Kidney capillary endothelial cell (primary cell): ENCODE measurements at places on chromosomes 7 and 10.

- no peak for DNase-seq
Observed at GRCh38 chr7:5574770-5575269, 151.2 kb upstream of the TNRC18 start.

DNA sequence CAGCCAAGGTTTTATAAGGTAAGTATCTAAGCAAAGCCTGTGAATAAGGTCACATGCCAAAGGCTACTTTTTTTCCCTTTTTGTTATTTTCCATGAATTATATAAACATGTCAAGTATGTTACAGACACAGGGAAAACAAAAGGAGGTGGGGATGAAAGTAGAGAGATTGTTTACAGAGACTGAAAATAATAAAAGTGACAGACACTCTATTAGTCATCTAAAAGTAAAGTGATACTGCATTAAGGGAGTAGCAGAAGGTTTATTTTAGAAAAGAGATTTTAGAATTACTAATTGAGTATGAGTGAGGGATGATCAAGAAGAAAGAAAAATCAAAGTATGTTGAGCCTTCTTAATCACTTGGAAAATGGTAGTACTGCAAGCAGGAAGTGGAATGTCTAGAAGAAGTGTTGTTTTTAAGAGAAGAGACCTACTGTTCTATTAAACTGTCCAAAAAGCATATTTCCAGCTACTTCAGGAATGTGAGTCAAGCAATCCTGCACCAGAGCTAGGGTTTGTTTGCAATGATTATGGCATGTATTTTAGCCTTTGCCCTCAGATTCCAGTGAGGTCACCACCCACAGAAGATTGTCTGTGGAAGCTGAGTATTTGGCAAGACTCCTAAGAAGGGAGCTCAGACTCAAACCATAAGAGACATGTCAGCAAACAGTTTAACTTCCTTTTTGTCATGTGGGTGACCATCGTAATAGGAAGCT lies 177.9 kb upstream of the PLXDC2 start:
- DNase-seq = peak; percentile 26

DNA sequence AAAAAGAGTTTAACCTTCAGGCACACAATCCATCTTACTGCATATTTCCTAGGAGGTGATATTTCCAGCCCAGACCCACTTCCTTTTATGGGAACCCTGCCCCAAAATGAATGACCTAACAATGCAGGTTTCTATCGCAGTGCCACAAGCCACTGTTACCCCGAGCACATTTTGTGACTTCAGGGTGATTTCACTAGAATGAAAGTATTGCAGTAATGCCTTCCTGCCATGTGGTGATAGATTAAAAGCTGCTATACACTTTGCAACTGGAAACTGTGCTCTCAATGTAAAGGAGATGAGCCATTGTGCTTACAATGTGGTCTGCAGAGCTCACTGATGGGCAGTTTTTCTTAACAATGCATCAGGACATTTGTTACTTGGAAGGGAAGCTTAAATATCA lies 90.5 kb upstream of the RSU1 start:
- DNase-seq = no peak

GRCh38 chr7:298375-298702 lies 8.4 kb downstream of the FOXL3 start:
- no peak for DNase-seq

GRCh38 chr10:127398971-127399365 lies 150.1 kb upstream of the NPS start:
- DNase-seq = no peak

- peak; percentile 70 for DNase-seq
Observed at GRCh38 chr7:37198906-37199485, 249.7 kb downstream of the ELMO1 start.

GRCh38 chr7:113831556-113831955 lies 87.3 kb downstream of the PPP1R3A start:
- no peak for DNase-seq

DNA sequence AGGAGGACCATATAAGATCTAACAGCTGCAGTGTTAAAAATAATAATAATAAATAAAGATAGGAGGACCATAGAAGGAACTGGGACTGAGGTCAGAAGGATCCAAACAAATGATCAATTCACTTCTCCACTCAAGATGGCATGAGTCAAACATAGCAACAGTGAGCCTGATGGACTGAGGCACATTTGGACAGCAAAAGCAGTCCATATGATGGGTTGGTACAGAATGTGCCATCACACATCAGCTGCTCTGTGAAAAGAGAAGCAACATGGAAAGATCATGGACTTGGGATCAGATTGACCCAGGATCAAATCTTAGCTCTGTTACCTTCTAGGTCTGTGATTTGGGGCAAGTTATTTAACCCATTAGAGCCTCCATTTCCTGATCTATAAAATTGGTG lies 188.9 kb upstream of the KMT2E start:
- DNase-seq = no peak

GRCh38 chr7:30510124-30511075 lies 5.8 kb upstream of the GGCT start:
- DNase-seq = peak; percentile 50

GRCh38 chr10:131946880-131947279 lies 34.8 kb downstream of the BNIP3 start:
- DNase-seq = no peak

DNA sequence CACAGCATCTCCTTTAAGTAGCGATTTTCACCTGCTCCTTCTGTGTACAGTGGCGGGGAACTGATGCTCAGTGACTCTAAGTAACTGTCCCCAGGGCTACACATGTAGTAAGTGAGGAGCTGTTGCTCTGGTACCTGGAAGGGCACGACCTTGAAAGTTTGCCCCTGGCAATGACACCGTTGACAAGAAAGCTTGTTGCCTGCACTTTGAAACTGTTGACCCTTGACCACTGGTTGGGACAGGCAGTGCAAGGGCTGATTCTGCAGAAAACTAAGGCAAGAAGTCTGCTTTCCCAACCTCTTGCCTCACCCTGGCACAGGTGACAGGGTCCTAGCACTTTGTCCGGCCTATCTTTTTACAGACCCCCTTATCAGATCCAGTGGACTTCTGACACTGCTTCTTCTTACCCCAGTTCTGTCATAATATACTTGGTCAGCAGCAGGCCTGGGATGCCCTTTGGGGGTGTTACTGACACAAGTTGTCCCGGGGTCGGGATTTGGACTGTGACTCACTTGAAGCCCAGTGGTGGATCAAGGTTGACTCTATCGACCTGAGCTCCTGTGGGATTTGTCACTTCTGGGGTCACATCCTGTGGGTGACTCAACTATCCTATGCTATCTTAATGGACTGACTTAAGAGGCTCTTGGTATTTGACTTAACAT lies 5.8 kb downstream of the ACSL5 start:
- peak; percentile 92 for DNase-seq

GRCh38 chr7:28474640-28475039 lies 62.3 kb downstream of the CREB5 start:
- no peak for DNase-seq

GRCh38 chr7:16734148-16734726 lies 19.3 kb upstream of the TSPAN13 start:
- DNase-seq = no peak

DNA sequence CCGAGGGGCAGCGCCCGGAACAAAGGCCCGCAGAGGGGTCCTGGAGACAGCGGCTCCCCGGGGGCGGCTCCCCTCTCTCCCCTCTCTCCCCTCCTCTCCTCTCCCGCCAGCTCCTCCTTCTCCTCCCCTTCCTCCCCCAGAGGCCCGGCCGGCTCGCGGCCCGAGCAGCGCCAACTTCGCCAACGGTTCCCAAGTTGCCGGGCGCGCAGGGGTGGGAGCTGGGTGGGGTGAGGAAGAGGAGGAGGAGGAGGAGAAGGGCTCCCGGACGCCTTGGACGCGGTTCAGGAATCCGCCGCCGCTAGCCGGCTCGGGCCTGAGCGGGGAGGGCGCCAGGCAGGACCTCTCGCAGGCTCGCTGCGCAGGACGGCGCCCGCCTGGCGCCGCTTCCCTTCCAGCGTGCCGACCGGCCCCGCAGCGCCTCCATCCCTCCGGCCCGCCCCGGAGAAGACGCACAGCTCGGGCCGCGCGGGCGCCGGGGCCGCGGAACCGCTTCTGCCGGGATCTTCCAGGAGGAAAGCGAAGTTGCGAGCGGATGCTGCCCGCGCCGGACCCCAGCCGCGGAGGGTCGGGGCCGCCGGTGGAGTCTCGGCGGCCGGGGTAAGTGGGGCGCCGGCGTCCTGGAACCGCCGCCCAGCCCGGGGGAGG lies at the start of gene CHST3:
CHST3 (plus strand) TSS at position 298 of the 645 bp plus-strand sequence. CDS start 41,448 bp downstream, outside the sequence.
- DNase-seq = peak; percentile 48

DNA sequence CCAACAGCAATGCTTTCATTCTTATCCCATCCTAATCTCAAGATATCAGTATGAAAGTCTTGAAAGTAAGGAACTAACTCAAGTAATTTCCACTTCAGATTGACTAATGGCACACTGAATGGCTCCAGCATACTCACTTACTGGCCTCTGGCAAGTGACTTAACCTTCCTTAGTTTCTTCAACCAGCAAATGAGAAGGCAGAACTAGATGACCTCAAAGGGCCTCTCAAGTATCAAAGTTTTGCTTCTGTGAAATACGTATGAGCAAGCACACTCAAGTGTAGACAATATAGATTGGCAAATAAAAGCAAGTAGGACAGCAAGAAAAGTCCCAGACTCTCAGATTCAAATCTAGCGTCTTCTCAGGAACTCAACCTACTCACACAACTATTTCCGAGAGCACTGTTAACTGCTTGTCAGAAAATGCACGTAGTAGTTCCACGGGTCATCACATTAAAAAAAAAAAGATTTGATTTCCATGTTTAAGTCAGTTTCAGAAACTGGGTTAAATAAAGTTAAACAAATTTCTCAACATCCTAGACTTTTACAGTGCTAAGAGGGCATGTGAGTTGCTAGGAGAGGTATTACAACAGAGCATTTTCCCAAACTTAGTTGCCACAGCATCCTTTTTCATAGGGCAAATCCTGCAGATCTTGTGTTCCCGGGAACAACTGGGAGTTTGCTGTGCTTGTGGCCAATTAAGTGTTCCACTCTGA lies 276.9 kb upstream of the KLF14 start:
- no peak for DNase-seq

- DNase-seq = no peak
Observed at GRCh38 chr7:15167912-15168311, 265.4 kb upstream of the DGKB start.

DNA sequence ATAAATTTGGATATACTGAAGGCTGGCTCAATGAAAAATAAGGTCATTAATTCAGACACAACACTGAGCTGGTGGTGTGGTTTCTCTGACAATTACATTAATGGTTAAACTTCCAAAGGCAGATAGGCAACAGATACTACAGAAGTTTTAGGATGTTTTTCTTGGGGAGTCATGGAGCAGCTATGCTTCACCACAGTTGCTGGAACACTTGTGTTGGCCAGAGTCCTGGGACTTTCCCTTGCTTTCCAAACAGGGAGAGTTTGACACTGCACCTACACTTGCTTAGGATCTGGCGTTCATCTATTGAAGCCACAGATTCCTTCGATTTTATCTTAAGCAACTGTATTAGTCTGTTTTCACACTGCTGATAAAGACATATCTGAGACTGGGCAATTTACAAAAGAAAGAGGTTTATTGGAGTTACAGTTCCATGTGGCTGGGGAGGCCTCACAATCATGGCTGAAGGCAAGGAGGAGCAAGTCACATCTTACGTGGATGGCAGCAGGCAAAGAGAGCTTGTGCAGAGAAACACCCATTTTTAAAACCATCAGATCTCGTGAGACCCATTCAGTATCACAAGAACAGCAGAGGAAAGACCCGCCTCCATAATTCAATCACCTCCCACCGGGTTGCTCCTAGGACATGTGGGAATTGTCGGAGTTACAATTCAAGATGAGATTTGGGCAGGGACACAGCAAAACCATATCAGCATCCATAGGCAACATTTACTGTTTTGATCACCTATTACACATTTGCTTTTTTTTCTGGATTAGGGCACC lies 27.8 kb upstream of the TMEM178B start:
- no peak for DNase-seq

- no peak for DNase-seq
Observed at GRCh38 chr10:23262928-23263327, 70.8 kb downstream of the PTF1A start.

DNA sequence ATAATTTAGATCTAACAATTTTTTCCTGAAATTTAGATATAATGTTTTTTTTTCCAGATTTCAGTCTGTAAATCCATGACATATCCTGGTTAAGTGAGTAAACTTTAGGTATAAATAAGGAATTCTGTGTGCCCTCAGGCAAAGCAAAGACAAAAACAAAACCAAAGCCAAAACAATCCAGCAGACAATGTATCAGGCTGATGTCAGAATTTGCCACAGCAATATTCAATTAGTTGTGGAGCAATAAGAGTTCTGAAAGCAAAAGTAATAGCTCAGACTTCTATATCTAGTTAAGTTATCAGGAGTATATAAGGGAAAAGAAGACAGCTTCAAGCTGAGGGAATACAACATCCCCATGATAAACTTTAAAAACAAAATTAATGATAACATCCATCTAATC lies 82.0 kb downstream of the MKX start:
- no peak for DNase-seq

GRCh38 chr7:157795643-157796042 lies 458.8 kb downstream of the DNAJB6 start:
- no peak for DNase-seq

DNA sequence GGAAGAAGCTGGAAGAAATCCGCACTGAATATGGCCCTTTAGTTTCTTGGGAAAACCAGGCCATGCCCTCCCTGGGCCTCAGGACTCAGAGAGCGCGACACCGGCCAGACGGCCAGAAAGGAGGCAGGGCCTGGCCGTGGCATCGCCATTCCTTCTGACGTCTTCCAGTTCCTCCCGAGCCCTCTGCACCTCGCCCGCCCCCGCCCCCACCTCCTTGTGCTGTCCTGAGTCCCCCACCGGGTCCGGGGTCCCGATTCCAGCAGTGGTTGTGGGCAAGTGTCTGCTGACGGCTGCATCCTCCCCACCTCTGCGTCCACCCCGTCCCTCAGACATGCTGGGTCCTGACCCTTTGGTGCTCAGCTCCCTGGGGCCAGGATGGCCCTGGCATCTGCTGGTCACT lies 312.1 kb upstream of the SHH start:
- no peak for DNase-seq

DNA sequence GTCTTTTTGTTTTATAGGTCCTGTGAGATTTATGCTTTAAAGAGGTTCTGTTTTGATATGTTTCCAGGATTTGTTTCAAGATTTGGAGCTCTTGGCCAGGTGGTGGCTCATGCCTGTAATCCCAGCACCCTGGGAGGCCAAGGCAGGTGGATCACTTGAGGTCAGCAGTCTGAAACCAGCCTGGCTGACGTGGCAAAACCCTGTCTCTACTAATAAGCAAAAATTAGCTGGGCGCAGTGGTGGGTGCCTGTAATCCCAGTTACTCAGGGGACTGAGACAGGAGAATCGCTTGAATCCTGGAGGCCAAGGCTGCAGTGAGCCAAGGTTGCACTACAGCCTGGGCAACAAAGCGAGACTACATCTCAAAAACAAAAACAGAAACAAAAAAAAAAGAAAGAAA lies 8.3 kb upstream of the HYAL4 start:
- no peak for DNase-seq

GRCh38 chr7:134910968-134911367 lies 75.3 kb upstream of the AGBL3 start:
- DNase-seq = no peak

DNA sequence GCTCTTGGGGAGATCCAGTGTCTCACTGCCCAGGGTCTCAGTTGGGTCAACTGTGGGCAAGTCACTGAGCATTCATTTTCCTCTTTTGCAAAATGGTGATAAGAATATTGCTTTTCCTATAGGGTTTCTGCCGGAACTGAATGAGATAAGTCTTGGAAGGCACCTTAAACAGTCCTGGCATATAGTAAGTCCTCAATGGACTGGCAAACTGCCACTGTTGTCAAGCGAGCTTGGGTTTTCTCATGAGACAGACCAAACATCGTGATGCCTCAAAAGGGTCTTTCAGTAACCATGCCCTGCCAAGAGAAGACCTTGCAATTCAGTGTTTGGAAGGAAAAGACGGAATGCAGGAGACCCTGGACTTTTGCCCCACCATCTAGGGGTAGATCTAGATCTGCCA lies 251.5 kb downstream of the WDR11 start:
- no peak for DNase-seq

GRCh38 chr10:43254881-43255633 lies 11.8 kb downstream of the RASGEF1A start:
- DNase-seq = peak; percentile 37
